Upper lobe of right lung (tissue), 1 donor: ENCODE measurements at places on chromosomes 12 and 14. TPM values are rescaled to one million over a fixed set of nuclear protein-coding genes. Genes with fewer than 3 reads are reported as not detected.

CLEC1B gene
- not detected for total RNA-seq

NEUROD4 gene
- not detected for total RNA-seq

MRPL51 gene
- total RNA-seq, result 114 TPM

PPTC7 gene
- total RNA-seq, result 26.4 TPM

AKT1 gene
- total RNA-seq, result 174 TPM

LRP1-AS gene
- not detected for total RNA-seq

ACRBP gene
- total RNA-seq, result 3.8 TPM

PLEKHD1 gene
- total RNA-seq, result 0.41 TPM
